Activated naive CD8-positive, alpha-beta T cell treated with anti-CD3 and anti-CD28 coated beads, Interleukin-2, amount 50 U/mL, for 16 hours (primary cell): ENCODE measurements at places on chromosomes 7 and 10.
A peak's percentile ranks its signal among the peaks of the same experiment; 100 is the strongest.

- DNase-seq: no peak
These were observed 60.2 kb downstream of the WIPF3 start for GRCh38 chr7:29866490-29866930.

DNA sequence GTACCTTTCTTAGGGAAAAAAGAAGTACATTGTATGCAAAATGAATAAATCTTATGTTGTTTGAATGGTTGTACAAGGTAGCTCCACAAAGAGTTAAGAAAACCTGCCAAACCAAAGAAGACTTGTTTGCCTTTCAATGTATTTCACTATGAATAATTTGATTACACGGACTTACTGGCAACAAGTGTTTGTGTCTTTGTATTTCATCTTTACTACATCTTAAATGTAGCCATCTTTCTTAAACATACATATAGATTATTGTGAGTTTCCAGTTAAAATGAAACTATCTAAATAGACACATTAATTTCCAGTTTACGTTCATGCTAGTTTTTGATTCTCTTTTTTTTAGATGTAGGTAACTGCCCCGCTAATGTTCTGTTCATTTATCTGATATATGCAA is 2.8 kb downstream of the PRKG1 start:
- no peak for DNase-seq

GRCh38 chr10:130746311-130746710 is 565.2 kb downstream of the TCERG1L start:
- no peak for DNase-seq

GRCh38 chr10:113978802-113979201 is 64.9 kb upstream of the ADRB1 start:
- no peak for DNase-seq

GRCh38 chr10:79027147-79028055 is 41.4 kb upstream of the ZMIZ1 start:
- DNase-seq: no peak

- DNase-seq: no peak
These were observed 99.1 kb downstream of the BMPR1A start for GRCh38 chr10:86855513-86855912.

- DNase-seq: no peak
These were observed 26.5 kb downstream of the BTRC start for GRCh38 chr10:101380353-101381017.

DNA sequence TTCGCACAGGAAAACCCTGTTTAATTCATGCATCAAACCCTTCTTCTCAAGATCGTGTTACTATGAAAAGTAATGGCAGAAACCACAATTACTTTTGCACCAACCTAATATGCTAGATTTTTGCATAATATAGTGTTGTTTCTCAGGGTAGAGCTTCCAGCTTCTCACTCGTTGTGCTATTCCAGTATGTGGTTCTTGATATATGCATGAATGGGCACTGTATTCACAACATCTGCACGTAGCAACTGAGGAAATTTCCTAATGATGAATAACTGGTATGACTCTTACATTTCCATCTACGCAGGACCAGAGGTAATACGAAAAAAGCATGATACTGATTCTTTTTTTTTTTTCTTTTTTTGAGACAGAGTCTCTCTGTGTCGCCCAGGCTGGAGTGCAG is 326.6 kb upstream of the GALNT17 start:
- DNase-seq: no peak

GRCh38 chr10:70461397-70462348 is 16.9 kb upstream of the PALD1 start:
- no peak for DNase-seq

- DNase-seq: no peak
These were observed 1.4 kb upstream of the VSTM4 start for GRCh38 chr10:49116509-49117375.

DNA sequence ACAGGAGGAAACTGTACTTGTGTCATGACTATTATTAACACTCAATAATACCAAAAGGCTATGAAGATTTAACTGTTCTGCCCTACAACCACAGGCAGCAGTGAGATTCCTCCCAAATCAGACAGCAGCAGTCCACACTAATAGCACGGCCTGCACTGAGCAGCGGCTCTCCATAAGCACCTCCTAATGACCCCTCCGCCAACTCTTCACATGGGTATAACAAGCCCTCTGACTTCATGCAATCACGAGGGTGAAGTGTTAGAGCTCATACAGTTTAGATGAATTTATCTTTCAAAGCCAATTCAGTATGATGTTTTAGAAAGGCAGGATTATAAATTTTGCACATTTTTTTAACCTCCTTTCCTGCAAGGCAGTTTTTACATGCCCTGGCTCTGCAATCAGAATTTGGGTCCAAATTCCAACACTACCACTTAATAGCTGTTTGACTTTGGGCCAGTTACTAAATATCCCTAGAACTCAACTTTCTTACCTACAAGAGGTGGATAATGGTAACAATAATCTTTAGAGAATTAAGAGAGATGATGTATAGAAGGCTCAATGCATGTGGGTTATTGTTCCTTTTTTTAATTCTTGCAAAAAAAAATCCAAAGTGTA is 617.1 kb downstream of the KCNMA1 start:
- DNase-seq: no peak

GRCh38 chr7:92293896-92294590 is 48.3 kb downstream of the ANKIB1 start:
- no peak for DNase-seq

DNA sequence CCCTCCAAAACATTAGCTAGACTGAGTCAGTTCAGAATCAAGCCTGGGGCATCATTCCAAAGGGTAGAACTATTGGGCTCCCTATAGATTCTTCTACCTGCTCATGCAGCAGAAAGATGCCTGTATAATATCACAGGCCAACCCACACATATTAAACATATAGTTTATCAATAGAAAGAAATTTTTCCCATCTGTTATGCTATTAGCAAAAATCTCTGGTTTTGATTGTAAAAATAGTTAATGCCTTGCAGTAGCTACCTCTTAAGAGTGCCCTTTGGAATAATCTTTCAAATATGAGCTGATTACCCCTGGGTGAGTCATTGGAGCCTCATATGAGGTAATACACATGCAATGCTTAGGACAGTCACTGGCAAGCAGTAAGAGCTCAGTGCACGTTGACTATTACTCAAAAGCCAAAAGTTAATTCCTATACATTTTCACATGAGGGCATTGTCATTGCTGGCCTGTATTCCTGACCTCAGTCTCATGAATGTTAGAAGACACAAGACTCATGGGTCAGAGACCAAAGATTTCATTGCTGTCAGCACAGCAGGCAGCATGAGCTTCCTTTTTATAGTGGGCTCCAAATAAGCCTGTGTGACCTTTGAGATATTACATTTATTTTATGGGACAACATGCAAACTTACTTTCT is 180.0 kb downstream of the FGFR2 start:
- no peak for DNase-seq

DNA sequence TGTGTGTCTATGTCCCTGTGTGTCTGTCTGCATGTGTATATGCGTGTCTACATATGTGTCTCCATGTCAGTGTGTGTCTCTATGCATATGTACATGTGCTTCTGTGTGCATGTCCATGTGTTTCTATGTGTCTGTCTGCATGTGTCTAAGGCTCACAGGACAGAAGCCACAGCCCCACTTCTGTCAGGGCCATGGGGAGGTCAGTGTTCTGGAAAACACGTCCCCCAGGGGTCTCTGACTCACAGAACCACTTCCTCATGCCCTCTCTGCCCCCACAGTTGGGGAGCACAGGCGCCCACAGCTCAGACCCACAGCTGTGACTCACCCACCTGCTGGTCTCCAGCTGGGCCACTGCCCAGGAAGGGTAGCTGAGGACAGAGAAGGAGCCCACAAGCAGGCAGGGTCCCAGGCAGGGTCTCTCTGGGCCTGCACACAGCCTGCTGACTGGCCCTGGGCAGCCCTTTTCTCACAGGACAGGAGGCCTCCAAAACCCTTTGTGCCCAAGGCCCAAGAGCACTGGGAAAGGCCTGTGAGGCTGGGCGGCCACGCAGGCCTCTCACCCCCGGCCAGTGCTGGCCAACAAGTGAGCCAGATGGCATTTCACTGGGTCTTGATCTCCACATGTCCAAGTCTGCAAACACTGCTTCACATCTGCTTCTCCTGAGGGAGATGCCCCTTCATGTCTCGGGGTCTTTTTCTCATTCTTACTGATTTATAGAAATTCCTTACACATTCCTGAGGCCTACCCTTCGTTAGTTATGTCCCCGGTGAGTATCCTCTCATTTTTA is 102.9 kb upstream of the FAM20C start:
- DNase-seq: no peak

DNA sequence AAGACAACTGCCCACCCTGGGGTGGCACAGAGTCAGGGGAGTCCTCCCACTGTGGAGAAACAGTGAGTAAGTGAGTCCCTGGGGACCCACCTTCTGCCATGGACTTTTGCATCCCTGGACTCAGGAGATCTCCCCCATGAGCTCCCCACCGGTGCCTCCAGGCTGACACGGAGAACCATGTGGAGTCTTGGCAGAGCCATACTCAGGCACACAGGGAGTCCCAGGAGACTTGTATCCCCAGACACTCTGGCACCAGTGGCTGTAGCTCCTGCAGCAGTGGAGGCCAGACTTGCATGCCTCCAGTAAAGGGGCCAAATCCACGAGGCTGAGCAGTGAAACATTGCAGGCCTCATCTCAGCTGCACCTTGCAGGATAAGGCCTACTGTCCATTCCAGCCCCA is 791.4 kb downstream of the PCDH15 start:
- DNase-seq: no peak

DNA sequence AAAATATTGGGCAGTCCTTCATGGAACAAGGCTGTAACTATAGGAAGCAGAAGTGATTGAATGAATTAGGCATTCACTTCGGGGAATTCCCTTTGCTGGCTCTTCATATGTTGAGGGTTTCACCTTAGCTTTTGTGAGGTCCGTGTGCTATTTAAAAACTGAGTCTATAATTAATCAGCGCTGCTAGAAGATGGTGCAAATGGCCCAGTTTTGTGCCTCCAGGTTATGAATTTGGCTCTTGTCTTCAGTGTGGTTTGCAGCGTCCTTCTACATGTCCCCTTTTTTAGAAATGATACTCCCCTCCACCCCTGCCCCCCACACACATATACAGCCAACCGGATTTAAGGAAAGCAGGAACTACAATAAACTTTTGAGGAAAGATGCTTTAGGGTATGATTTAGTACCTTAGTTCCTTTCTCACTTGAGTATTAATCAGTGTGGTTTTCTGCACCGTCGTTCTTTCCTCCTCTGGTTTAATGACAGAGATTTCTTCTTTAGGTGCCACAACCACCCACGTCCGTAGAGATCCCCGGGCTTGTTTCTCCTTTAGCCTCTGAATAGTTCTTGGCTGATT is 110.6 kb upstream of the SAMD8 start:
- DNase-seq: no peak

- DNase-seq: no peak
These were observed 15.8 kb upstream of the ACTA2 start for GRCh38 chr10:88968391-88968790.

- DNase-seq: no peak
These were observed 64.8 kb upstream of the PAPSS2 start for GRCh38 chr10:87594864-87595263.

DNA sequence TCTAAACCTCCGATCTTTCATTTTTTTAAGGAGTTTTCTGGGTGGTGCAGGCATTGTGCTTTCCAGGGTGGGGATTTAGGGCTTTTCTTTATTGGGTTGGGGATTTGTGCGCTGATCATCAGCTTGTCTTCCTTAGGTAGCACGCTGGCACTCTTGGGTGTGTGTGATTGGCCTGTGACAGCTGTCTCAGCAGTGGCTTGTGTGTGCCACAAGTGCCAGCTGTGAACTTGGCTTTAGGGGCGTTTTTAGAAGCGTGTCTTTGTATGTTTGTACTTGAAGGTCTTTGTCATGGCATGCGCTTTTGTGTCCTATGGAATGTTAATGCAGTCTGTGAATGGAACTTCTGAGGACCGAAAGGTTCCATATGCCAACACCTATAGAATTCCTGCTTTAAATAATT is 788 bp downstream of the AKAP9 start:
- DNase-seq: no peak

DNA sequence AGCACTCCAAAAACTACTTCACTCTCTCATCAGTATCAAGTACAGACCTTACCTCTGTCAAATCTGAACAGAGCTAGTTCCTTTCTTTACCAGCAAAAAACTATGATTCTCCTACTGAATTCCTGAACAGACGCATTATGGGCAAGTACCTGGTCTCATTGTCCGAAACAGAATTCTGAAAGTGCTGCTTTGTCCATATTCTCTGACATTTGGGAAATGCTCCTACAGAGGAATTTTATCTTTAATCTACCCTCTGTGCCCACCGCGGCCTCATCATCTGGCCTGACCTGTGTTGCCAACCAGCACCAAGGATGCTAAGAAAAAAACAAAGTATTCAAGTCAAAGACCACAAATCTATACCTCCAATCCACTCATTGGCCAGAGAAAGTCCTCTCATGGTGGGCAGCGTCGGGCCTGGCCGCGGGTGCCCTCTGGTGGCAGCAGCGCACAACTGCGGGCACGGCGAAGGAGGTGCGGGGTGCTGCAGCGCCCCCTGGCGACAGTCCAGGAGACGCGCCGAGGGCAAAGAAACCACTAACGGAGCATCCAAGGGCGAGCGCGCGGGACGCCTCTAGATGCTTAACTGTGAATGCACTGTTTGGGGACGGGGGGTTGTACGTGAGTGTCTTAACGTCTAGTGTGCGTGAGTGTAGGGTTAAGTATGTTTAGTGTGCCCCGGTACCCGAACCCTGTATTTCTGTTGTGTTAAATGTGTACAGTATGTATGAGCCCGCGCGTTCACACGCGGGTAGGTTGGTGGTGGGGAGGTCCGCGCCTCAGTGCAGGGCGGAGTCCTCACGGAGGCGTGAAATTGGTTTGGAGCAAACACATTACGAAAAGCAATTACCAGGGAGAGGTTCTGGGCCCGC is 5.0 kb upstream of the GBX1 start:
- peak; percentile 54 for DNase-seq

DNA sequence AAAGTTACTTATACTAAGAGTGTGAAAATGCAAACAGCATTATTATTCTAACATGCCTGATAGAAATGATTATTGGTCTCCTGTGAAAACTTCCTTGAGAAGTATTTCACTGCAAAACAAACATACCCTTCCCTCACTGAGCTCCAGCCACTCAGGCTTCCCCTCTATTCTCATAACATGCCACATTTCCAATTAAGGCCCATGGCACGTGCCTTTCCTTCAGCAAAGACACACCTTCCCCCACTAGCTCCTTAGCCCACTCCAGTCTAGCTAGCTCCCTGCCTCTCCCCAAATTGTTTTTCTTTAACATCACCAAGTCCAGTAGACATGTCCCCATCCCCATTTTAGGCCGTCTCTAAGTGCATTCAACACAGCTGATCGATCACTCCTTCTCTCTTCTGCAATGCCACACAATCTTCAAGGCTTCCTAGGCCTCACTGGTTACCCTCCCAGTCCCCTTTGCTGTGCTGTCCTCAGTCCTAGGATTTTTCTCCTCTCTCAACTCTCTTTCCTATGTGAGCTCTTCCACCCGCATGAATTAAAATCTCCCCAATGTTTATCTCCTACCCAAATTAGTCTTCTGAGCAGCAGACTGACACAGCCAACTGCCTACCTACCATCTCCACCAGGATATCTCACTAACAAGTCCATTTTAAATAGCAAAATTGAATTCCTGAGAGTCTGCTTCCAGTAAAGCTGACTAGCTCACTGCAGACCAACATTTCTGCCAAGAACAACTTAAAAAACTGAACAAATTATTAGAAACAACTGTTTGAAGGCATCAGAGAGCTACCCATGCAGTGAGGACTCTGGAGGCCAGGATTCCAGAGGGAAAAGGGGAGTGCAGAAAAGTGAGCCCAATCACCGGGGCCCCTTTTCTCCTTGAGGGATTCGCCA is 11.9 kb downstream of the CYTH3 start:
- DNase-seq: no peak
